ENCODE measurements at places on chromosomes 1 and 21.
A peak's percentile ranks its signal among the peaks of the same experiment; 100 is the strongest.

- no peak overlapping the region for H3K4me3 ChIP-seq
- peaks cover 12% of the 10 kb centered on the region for H3K4me1 ChIP-seq
- no peak for DNase-seq
- H3K27me3 ChIP-seq = no peaks in the 10 kb centered on the region
- H3K36me3 ChIP-seq = no peaks in the 10 kb centered on the region
These were observed 62.8 kb downstream of the RGS13 start for GRCh38 chr1:192698731-192699130.

DNA sequence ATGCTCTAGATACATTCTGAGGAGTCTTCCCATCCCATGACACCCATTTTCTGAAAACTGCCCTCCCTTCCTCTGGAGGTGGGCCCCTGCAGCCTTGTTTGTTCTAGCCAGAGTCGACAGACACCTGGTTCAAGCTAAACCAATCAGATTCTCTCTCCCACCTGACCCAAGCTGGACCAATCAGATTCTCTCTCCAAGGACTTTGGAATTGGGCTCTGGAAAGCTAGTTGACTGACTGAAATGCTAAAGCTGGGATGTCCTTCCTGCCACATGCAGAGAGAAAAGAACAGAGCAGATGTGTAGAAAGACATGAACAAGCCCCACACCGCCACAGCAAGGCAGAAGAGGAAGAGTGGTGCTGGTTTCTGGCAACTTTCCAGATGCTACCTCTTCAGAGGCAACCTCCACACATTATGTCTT is 24.6 kb downstream of the ASAP3 start:
- peaks cover 6% of the 10 kb centered on the region for H3K36me3 ChIP-seq
- H3K4me1 ChIP-seq = peaks cover 10% of the 10 kb centered on the region
- no peaks in the 10 kb centered on the region for H3K27me3 ChIP-seq
- no peak overlapping the region for H3K27ac ChIP-seq

DNA sequence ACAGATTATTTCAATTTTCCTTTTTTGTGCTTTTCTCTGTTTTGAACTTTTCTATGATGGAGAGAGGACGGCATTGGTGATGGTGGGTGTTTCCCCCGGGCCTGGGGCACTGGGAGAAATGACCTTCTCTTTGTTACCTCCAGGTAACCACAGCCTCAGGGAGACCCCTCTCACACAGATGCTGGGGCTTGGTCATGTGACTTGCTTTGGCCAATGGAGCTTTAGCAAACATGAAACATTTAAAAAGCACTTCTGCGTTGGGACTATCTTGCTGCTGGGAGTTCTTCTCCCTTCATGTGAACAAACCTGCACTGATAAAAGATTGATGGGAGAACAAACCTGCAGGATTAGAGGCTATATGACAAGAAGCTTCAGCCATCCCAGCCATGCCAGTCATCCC is 122.9 kb downstream of the NGF start:
- no peak for DNase-seq
- H3K4me1 ChIP-seq = no peaks in the 10 kb centered on the region
- no peaks in the 10 kb centered on the region for H3K36me3 ChIP-seq

- peak; percentile 68 for DNase-seq
- H3K27ac ChIP-seq = peak overlapping the region; percentile 64
- no peak overlapping the region for H3K4me3 ChIP-seq
These were observed 10.1 kb upstream of the PROK1 start for GRCh38 chr1:110440877-110441276.

- no peaks in the 10 kb centered on the region for H3K27me3 ChIP-seq
- H3K27ac ChIP-seq = no peak overlapping the region
- no peak overlapping the region for H3K4me3 ChIP-seq
- H3K4me1 ChIP-seq = peaks cover 39% of the 10 kb centered on the region
- DNase-seq = no peak
- H3K36me3 ChIP-seq = no peaks in the 10 kb centered on the region
These were observed 30.4 kb upstream of the LBR start for GRCh38 chr1:225458222-225458631.

DNA sequence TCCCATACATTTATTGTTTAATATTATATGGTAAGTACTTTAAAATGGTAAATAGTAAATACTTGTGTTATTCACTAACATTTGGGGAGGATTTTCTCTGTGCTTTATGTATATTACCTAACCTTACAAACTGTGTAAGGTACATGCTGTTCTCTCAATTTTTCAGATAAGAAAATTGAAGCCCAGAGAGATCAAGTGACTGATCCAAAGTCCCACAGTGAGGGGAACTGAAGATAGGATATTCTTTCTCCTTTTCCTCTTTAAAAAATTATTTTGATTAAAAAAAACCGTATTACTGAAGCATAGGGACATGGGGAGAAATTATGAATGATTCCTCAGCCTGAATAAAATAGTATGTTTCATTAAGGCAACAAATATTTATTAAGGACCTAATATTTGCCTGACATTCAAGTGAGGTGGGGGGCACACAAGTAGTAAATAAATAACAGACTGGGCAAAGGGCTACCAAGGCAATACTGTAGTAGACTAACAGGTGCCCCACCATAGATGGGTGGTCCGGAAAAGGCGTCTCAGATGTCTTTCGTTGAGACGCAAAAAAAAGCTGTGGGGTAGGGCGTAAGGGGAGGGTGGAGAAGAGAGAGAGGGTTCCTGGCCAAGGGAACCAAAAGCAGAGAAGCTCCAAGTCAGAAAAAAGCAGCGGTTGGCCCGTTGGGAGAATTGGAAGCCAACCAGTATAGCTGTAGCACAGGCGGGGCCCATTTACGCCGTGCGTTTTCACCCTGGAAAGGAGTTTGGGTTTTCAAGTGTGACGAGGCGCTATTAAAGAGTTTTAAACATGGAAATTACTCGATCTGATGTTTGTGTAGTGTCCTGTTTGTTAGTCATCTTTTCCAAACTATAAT is 944 bp upstream of the AGO3 start:
- H3K4me3 ChIP-seq = peak overlapping the region; percentile 80
- no peaks in the 10 kb centered on the region for H3K27me3 ChIP-seq
- H3K36me3 ChIP-seq = no peaks in the 10 kb centered on the region
- peaks cover 33% of the 10 kb centered on the region for H3K4me1 ChIP-seq

Measured in lower lobe of right lung (tissue), 2 donors.